SJSA1 (cell line): ENCODE measurements at places on chromosomes 6 and 20. TPM values are rescaled to one million over a fixed set of nuclear protein-coding genes. Genes with fewer than 3 reads are reported as not detected.

Gene UBE3D
- 6.8 and 6.9 TPM in 2 replicates for total RNA-seq

DNA sequence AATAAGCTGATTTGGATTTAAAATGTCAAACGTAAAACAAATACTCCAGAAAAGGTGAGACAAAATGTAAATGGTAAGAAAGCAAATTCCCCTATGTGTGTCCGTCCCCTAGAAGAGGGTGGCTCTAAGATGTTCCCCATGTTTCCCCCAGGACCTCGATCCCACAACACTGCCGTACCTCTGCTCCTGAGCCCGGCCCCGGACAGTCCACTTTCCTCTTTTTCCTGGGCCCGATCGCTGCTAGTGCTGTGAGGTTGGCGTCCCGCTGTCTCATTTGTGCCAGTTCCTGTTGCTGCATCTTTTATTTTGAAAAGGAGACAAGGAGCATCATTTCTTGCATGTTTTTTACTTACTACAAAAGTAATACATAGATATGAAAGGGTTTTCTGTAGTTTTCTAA is 68.3 kb downstream of the TAF4 start:
- DNase-seq, result no peak
- H3K36me3 ChIP-seq, result peaks cover 62% of the 10 kb centered on the region
- H3K4me3 ChIP-seq, result no peak overlapping the region
- no peaks in the 10 kb centered on the region for H3K27me3 ChIP-seq

GRCh38 chr20:42565235-42565995 is 624.3 kb downstream of the PTPRT start:
- no peaks in the 10 kb centered on the region for H3K36me3 ChIP-seq
- H3K27ac ChIP-seq, result no peak overlapping the region
- no peak overlapping the region for H3K4me3 ChIP-seq
- no peak for DNase-seq
- H3K4me1 ChIP-seq, result no peaks in the 10 kb centered on the region
- H3K27me3 ChIP-seq, result no peaks in the 10 kb centered on the region

DNA sequence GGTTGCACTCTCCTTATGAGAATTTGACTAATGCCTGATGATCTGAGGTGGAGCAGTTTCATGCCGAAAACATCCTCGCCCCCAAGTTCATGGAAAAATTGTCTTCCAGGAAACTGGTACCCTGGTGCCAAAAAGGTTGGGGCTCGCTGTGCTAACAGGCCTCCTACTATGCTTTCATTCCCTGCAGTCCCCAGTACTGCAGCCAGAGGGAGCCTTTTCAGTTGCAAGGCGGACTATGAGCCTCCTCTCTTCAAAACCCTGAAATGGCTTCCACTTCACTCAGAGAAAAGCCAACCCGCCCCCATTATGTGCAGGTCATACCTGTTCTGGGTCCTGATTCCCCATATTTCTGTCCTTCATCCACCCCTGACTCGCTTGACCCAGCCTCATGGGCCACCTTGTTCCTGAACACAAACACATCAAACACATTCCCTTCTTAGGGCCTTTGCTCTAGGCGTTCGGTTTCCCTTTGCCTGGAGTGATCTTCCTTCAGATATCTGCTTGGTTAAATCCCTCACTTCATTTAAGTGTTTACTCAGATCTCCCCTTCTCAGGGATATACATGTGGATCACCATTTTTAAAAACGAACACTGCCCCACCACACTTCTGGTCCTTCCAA is 173.7 kb downstream of the PHACTR1 start:
- no peak overlapping the region for H3K27ac ChIP-seq
- DNase-seq, result no peak
- H3K4me3 ChIP-seq, result no peak overlapping the region
- no peaks in the 10 kb centered on the region for H3K4me1 ChIP-seq
- H3K27me3 ChIP-seq, result 0 out of 2 replicates have a peak, but pooled peaks cover 2% of the 10 kb centered on the region

Gene TCP11
- 0.60 and 1.6 TPM in 2 replicates for total RNA-seq

Gene TUBB
- 1,157 and 1,642 TPM in 2 replicates for total RNA-seq

- no peaks in the 10 kb centered on the region for H3K36me3 ChIP-seq
- H3K4me1 ChIP-seq, result no peaks in the 10 kb centered on the region
- H3K4me3 ChIP-seq, result no peak overlapping the region
- DNase-seq, result no peak
Measured at GRCh38 chr6:119119989-119120388, 41.5 kb upstream of the FAM184A start.

Gene MOXD1
- 24.8 and 37.3 TPM in 2 replicates for total RNA-seq

Gene VWA7
- total RNA-seq, result not detected in 2 replicates

GRCh38 chr20:1242530-1242929 is 16.7 kb downstream of the RAD21L1 start:
- peak; percentile 64 for DNase-seq
- peaks cover 15% of the 10 kb centered on the region for H3K4me1 ChIP-seq
- no peak overlapping the region for H3K4me3 ChIP-seq
- no peaks in the 10 kb centered on the region for H3K27me3 ChIP-seq
- no peaks in the 10 kb centered on the region for H3K36me3 ChIP-seq

DNA sequence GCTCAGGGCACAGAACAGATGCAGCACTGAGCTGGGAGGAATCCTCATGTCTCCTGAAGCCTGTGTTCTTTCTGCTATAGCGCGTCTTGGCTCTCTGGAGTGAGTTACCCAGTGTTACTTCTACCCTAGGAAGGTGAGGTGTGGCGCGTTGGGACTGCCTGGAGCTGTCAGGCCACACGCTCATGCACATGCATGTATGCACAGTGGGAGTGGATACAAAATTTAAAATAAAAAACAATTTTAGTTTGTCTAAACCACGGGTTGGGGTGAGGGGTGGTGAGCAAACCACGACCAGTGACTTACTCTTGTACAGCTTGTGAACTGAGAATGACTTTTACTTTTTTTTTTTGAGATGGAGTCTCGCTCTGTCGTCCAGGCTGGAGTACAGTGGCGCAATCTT is 298.6 kb upstream of the SUPT3H start:
- H3K36me3 ChIP-seq, result no peaks in the 10 kb centered on the region
- H3K4me1 ChIP-seq, result peaks cover 28% of the 10 kb centered on the region
- no peak overlapping the region for H3K4me3 ChIP-seq
- H3K27ac ChIP-seq, result no peak overlapping the region
- H3K27me3 ChIP-seq, result no peaks in the 10 kb centered on the region

- H3K4me1 ChIP-seq, result no peaks in the 10 kb centered on the region
- H3K27me3 ChIP-seq, result no peaks in the 10 kb centered on the region; the same call in 1 of the 2 replicates
- H3K4me3 ChIP-seq, result no peak overlapping the region
- no peak overlapping the region for H3K27ac ChIP-seq
- H3K36me3 ChIP-seq, result no peaks in the 10 kb centered on the region
Measured at GRCh38 chr20:19427480-19427879, 215.0 kb downstream of the SLC24A3 start.

- H3K27ac ChIP-seq, result no peak overlapping the region
- H3K27me3 ChIP-seq, result no peaks in the 10 kb centered on the region
- peaks cover 56% of the 10 kb centered on the region for H3K36me3 ChIP-seq
- no peak overlapping the region for H3K4me3 ChIP-seq
- H3K4me1 ChIP-seq, result peaks cover 27% of the 10 kb centered on the region
Measured at GRCh38 chr6:44431118-44431725, 43.7 kb downstream of the CDC5L start.

DNA sequence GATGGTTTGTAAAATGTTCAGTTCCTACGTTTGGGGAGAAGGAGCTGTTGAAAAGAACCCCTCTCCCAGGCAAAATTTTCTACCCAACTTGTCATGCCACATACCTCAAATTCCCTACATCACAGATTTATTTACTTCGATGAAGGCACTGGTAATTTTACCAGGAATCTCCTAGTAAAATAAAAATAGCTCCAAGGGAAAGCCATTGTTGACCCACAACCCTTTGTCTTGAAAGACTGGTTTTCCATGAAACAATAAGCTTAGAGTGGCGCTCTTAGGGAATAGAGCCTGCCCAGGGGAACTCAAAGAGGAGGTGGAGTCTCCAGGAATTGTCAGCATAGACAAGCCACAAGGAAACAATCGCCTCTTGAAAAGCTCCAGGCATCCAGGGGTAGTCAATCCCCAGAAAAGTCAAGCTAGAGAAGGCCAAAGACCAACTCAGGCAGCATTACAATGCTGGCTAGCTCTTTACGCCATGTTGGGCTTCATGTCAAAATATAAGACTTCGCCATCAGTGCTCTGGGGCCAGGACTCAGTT is 99.2 kb upstream of the RREB1 start:
- no peaks in the 10 kb centered on the region for H3K36me3 ChIP-seq
- no peaks in the 10 kb centered on the region for H3K4me1 ChIP-seq

Gene BPIFB2
- total RNA-seq, result not detected in 2 replicates

DNA sequence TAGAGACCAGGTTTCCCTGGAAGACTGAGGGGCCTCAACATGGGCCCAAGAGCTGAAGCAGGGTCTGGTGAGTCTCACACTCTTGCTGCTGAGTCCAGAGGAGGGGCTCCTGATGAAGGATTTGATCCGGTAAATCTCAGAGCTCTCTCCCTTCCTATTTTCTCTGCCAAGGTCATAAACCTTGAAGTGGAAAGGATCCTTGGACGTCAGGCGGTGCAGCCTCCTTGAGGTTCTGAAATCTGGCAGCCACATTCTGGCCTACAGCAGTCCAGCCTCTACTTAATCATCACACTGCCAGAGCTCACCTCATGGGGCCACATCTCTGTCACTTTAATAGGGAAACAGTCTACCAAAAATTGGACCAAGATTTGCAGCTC is 24.0 kb downstream of the ACSS1 start:
- no peak for DNase-seq
- H3K4me1 ChIP-seq, result peaks cover 8% of the 10 kb centered on the region
- H3K27me3 ChIP-seq, result no peaks in the 10 kb centered on the region

Gene MICB
- total RNA-seq, result 32.7 and 60.0 TPM in 2 replicates

GRCh38 chr20:9031991-9032390 is 36.9 kb upstream of the PLCB4 start:
- H3K36me3 ChIP-seq, result no peaks in the 10 kb centered on the region
- H3K27ac ChIP-seq, result no peak overlapping the region
- peaks cover 3% of the 10 kb centered on the region; the same call in 1 of the 2 replicates for H3K4me1 ChIP-seq
- no peaks in the 10 kb centered on the region for H3K27me3 ChIP-seq
- no peak overlapping the region for H3K4me3 ChIP-seq

Gene CLPSL1
- total RNA-seq, result not detected in 2 replicates

GRCh38 chr6:11605507-11605905 is 68.0 kb downstream of the TMEM170B start:
- H3K4me1 ChIP-seq, result peaks cover 90% of the 10 kb centered on the region
- peaks cover 14% of the 10 kb centered on the region for H3K36me3 ChIP-seq
- H3K27me3 ChIP-seq, result no peaks in the 10 kb centered on the region
- no peak overlapping the region for H3K4me3 ChIP-seq

DNA sequence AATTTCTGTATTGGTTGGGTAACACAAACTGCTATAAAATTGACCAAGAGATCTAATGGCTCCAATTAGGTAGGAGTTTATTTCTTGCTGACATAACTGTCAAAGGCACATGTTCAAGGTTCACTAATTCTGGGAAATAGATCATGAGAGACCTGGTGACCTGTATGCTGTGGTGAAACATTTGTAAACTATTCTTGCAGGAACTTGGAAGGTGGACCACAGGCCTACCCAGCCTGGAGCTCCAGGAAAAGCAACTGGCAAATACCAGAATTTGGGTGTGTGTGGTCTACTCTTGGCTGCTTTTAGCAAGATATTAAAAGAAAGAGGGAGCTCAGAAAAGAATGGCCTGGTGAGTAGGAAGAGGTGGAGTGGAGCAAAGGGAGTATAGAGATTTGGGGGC is 184.6 kb downstream of the QKI start:
- DNase-seq, result no peak

Gene TFAP2D
- total RNA-seq, result not detected in 2 replicates

Gene DOK5
- total RNA-seq, result 0.63 and 4.0 TPM in 2 replicates

DNA sequence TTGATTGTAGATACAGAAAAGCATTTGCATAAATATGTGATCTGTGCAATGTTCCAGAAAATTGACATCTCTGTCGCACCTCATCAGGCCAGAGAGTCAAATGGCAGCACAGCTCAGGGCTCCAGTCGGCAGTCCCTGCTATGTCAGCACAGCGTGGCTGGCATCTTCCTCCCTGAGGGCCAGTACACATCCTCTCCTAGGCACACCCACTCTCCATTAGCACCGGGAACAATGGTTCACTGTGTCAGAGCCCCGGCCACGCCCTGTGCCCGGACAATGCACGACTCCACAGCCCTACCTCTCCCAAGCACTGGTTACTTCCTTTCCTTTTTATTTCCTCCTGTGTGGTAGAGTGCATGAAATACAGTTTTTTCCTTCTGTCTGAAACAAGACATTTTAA is 114.9 kb downstream of the FOXC1 start:
- no peaks in the 10 kb centered on the region for H3K27me3 ChIP-seq
- no peak overlapping the region for H3K4me3 ChIP-seq
- H3K4me1 ChIP-seq, result peaks cover 22% of the 10 kb centered on the region
- H3K27ac ChIP-seq, result no peak overlapping the region
- H3K36me3 ChIP-seq, result no peaks in the 10 kb centered on the region
- peak; percentile 60 for DNase-seq

Gene DPM1
- total RNA-seq, result 122 and 138 TPM in 2 replicates

- H3K4me3 ChIP-seq, result no peak overlapping the region
- no peaks in the 10 kb centered on the region for H3K36me3 ChIP-seq
- no peaks in the 10 kb centered on the region for H3K27me3 ChIP-seq
- DNase-seq, result no peak
- no peak overlapping the region for H3K27ac ChIP-seq
- no peaks in the 10 kb centered on the region for H3K4me1 ChIP-seq
Measured at GRCh38 chr20:14691994-14692393, 354.6 kb upstream of the FLRT3 start.

DNA sequence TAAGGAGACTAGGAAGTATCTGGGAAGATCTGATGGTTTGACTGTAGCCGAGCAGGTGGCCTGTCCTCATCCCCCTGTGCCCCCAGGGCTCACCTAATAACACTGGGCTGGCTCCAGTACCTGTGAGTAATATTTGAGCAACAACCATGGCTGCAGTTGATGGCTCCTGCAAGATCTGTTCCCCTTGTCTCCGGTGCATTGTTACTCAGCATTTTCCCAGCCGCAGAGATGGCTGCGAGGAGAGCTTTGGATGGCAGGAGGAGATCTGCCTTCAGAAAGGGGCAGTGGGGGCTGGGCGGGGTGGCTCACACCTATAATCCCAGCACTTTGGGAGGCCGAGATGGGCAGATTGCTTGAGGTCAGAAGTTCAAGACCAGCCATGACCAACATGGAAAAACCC is 39.3 kb downstream of the PTK7 start:
- H3K27ac ChIP-seq, result no peak overlapping the region
- no peaks in the 10 kb centered on the region for H3K27me3 ChIP-seq
- no peak overlapping the region for H3K4me3 ChIP-seq
- no peak for DNase-seq

Gene SNAI1
- total RNA-seq, result 11.4 and 24.2 TPM in 2 replicates

Gene ARMH2
- total RNA-seq, result not detected in 2 replicates

DNA sequence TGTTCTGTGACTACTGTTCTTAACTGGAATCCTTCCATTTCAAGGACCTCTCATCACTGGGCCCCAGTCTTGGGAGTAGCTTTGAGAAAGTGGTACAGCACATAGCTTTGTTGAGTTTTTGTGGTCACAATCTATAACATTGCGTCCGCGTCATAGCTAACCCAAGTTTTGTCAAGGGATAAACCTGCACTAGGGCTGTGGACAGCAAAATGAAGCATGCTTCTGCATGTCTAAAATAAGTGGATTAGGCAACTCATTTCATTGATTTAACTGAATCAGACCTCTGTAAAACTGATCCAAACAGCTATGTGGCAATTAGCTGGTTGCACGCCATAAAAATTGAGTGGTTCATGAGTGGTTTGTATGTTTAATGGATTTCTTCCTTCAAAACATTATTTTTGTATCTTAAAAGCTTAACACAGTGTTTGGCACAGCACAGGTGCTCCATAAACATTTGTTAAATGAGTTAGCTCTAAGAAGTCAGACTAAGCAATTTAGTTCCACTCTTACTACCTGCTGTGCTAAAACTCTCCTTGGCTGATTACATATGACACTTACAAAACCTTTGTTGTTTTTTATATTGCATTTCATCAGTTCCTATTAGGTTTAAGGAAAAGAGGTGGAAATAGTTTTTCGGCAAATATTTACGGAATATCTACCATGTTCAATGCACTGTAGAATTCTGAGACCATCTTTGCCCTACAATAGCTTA is 160.3 kb upstream of the ATXN1 start:
- H3K27me3 ChIP-seq, result no peaks in the 10 kb centered on the region
- H3K4me1 ChIP-seq, result peaks cover 24% of the 10 kb centered on the region
- no peak overlapping the region for H3K27ac ChIP-seq
- no peak for DNase-seq
- no peak overlapping the region for H3K4me3 ChIP-seq
- no peaks in the 10 kb centered on the region for H3K36me3 ChIP-seq

Gene COL11A2
- total RNA-seq, result 0.32 TPM in 1 of 2 replicates, not detected in the other
